ENCODE measurements at places on chromosomes 3 and 15.

DNA sequence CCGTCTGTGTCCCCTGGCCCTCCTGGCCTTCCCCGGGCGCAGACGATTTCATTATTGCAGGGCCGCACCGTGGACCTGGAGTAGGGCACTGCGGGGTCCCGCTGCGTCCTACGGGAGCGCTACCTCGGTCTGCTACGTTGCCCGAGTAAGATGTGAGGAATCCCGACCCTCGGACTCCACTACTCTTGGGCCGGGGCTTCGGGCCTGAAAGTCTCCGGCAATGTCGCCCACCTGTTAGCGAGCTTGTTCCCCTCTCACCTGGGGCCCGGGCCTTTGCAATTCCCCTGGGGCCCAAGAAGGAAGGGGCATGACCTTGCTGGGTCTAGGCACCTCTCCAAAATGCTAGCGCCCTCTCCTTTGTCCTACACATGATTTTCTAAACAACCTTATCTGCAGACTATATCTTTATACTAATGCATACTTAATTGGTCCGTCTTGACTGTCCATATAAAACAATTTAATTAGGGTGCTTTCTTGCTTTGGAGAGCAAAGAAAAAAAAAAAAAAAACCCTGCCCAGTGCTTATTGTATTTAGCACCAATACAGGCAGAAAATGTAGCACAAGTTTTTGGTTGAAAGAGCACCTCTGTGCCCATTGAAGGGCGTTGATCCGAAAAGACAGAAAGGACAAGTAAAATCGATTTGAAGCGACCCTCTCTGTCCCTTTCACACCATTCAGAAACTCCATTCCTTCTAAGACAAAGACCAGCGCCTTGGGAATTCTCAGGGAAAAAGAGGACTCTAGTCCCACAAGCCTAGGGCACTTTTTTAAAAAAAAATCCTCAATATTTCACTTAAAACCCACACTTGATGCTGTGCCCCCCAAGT, 7.0 kb upstream of the NR2F2 start:
- DNase-seq = no peak

DNA sequence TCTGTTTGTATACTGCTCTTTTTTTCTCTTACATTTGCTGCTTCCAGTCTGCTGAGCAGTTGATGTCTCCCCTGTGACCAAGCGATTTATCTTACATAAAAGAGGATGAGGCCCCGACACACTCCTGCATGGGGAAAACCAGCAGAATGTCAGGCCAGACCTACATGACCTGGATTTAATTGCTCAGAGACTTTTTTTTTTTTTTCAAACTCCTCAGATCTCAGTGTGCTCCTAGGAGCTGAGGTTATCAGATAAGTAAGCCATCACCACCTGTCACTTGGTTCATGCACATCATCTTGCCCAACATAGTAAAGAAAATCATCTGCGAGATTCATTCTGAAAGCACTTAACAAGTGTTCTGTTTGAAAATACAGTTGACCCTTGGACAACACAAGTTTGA, 163.1 kb downstream of the PLCL2 start:
- no peak for DNase-seq

- DNase-seq = no peak
These were observed 194.1 kb upstream of the ZPLD1 start for GRCh38 chr3:102240720-102241119.

DNA sequence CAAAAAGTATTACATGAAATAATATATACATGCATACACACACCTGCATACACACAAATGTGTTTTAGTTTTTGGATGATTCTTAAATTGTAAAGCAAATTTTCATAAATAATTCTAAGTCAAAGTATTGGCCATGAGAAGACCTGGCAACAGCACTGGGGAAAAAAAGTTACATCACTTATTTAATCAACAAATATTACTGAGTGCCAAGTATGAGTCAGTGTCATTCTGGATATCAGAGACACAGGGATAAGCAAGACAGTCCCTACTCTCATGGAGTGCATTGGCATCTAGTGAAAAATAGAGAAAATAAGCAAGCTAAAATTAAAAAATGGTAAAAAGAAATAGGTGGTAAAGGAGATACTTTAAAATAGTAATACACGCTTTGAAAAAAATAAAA, 29.4 kb upstream of the GUCA1C start:
- DNase-seq = no peak

DNA sequence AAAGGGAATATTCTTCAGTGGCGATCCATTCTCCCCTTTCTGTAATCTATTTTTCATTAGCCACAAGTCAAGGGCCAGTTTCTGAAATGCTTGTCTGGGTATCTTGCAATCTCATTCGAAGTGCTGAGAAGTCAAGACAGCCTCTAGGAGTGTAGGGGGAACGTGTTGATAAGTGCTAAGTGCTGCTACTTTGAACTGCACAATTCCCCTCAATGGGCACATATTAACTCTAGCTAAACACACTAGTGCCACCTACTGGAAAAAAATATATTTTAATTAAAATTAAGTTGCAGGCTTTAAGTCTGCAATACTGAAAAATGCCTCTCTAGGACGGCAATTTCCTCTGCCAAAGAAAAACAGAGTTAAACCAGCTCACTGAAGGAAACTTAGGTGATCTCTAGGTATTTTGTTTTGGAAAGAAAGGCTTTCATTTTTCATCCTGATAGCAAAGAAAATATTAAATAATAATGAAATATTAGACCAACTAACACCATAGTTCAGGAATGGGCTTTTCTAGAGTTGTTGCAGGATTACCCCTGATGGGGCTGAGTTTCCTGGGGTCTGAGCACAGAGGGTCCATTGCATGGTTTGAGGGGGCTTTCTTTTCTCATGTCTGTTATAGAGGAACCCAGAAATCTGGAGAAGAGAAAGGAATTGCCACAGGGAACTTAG, 181.9 kb upstream of the KBTBD8 start:
- DNase-seq = no peak

DNA sequence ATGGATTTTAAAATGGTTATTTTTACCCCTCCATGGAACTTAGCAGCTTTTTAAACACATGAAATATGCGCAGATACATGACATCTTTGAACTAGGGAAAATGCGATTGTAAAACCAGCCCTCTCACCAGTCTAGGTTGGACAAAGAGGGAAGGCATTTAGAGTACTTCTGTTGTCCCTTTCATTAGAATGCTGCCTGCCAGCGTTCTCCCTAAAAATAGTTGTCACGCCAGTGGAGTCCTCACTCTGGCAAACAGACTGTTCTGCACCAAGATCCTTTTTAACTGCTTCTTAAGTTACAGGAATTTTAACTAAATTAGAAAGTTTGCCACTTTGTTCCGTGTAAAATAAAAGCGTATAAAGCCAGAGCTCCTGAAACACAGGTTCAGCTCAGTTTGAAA, 295.3 kb downstream of the VPS13C start:
- DNase-seq = no peak

GRCh38 chr3:11391174-11391879, 119.1 kb downstream of the ATG7 start:
- no peak for DNase-seq

DNA sequence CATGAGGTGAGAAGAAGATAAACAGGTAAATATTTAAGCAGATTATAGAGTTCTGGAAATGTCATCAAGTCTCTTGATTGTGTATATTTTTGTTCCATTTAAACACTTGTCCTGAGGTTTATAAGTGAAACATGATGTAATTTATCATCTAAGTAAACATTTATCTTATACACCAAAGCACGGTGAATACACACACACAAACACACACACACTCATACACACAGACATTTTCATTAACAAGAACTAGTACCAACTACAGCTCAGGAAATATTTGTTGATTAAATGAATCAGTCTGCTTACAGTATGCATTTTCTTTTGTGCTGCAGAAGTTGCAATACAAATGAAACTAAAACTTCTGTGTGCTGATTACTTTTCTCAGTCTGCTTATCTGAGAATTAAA, 357.3 kb downstream of the ZBTB20 start:
- DNase-seq = no peak

DNA sequence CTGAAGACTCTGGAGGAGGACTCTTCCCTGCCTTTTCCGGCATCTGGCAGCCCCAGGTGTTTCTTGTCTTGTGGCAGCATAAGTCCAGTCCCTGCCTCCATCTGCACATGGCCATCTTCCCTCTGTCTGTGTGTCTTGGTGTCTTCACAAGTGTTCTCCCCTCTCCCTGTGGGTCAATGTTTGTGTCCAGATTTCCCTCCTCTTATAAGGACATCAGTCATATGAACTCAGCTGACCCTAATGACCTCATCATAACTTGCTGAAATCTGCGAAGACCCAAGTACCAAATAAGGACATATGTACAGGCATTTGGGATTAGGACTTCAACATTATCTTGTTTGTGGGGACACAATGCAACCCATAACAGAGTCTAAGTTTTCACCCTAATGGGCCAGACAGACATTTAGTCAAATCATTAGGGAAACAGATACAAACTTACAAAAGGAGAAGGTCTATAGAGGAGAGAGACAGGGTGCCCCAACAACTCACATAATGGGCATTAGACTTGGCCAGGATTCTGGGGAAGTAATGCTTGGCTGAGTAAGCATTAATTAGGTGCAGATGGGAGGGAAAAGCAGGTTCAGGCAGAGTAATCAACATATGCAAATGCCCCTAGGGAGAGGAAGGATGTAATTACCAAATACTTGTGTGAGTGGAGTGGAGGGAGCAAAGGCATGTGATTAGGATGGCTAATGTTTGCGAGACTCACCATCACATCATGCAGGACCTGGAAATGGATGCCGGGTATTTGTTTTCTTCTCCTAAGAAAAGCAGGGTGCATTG, 372.8 kb upstream of the TBL1XR1 start:
- no peak for DNase-seq

GRCh38 chr3:192566706-192567290, 160.5 kb downstream of the FGF12 start:
- peak; percentile 49 for DNase-seq

GRCh38 chr15:47791161-47791560, 73.9 kb downstream of the SEMA6D start:
- no peak for DNase-seq

Data from CD4-positive, alpha-beta T cell (primary cell).